Heart left ventricle (tissue), 16 donors: ENCODE measurements at places on chromosomes 13 and 19. TPM values are rescaled to one million over a fixed set of nuclear protein-coding genes. Genes with fewer than 3 reads are reported as not detected.

GRCh38 chr13:43021926-43022670 lies 1.3 kb upstream of the DNAJC15 start:
- DNase-seq: no peak

DNA sequence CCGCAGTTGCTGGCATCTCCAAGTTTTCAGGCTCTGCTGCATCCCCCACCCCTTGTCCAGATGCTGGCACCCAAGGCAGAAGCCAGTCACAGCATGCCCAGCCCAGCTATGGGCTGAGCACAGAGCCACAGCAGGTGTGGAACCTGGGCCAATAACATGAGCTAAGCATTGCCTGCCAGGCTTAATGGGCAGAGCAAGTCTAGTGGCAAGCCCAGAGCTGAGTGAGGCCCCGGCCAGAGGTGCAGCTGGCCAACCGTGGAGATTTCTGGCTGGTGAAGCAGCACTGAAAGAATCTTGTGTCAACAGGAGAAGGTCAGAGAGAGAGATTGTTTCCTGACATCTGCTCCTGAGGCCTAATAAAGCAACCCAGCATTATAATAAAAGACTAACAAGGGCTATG lies 111.0 kb downstream of the B3GLCT start:
- peak; percentile 75 for DNase-seq

DNA sequence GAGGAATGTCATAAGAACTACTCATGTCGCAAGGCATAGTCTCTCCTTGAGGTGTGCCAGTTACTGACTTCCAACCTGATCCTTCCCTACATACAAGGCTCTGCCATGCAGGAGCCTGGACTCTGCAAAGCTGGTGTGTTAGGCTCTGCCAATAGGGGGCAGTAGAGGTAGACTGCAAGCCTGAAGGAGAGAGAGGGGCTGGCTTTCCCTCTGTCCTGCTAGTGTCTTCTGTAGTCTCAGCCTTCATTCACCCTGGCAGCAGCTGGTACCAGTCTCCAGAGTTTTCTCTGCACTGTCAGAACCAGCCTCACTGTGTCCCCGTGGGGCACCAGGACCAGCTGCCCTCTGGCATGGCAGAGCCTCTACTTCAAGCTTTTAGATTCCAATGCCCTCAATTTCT lies 14.5 kb downstream of the SHISA2 start:
- no peak for DNase-seq

The GPR4 gene
- total RNA-seq: 4.2 TPM

The RCBTB2 gene
- 9.9 TPM for total RNA-seq

The RAB3D gene
- 7.4 TPM for total RNA-seq
